MV-4-11 (cell line): ENCODE measurements at places on chromosomes 11 and 22.

GRCh38 chr22:49052023-49052538, 775.6 kb downstream of the BRD1 start:
- no peak for DNase-seq

- peak; percentile 15 for DNase-seq
Observed at GRCh38 chr11:125071435-125071834, 8.3 kb downstream of the SLC37A2 start.

- peak; percentile 85 for DNase-seq
Observed at GRCh38 chr11:18229501-18229900, 7.1 kb downstream of the SAA4 start.

- DNase-seq: no peak
Observed at GRCh38 chr11:28963187-28963586, 855.0 kb downstream of the METTL15 start.

DNA sequence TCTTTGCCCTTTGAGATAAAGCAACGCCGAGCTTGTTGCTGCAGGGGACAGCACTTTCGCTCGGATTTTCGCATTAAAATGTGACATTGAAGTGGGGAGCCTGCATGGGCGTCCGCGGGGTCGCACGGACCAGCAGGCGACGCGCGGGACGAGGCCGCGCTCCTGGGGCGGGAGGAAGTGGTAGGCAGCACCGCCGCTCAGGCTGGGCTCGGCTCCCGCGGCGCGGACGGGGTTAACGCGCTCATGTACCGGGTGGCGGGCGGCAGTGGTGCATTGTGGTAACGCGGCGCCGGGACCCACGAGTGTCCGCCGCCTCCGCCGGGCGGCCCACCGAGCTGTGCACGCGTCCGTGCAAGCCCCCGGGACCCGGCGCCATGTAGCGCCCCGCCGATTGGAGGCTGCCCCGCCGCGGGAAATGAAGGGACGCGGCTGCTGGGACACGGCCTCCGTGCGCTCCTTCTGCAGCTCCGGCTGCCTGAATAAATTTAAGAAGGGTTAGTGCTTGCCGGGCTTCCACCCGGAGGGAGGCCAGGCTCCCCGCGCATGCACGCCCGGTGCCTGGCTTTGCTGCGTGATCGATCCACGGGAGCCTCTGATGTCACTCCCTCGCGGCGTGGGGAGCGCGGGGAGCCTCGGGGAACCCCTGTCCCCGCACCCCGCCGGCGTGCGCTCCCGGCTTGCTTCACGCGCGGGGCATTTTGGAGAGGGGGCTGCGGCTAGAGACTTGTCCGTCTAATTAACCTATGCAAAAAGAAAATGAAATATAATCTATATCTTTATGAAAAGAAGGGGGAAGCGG, 127.7 kb downstream of the OSBP2 start:
- DNase-seq: no peak

DNA sequence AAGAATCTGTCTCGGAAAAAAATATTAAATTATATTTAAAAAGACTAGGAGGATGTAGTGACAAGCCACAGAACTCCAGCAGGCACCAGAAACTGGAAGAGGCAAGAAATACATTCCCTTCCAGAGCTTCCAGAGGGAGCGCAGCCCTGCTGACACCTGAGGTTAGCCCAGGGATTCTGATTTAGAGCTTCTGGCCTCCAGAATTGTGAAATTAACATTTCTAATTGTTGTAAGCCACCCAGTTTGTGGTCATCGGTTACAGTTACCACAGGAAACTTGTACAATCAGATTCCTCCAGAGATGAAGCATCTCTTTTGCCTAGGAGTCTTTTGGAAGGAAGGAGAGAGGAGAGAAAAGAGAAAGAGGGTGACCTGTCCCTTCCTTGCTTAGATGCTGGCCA, 6.4 kb upstream of the UBASH3B start:
- DNase-seq: peak; percentile 62

GRCh38 chr11:14054116-14055107, 91.9 kb downstream of the SPON1 start:
- DNase-seq: no peak

GRCh38 chr22:25030636-25031035, 78.1 kb downstream of the KIAA1671 start:
- no peak for DNase-seq

DNA sequence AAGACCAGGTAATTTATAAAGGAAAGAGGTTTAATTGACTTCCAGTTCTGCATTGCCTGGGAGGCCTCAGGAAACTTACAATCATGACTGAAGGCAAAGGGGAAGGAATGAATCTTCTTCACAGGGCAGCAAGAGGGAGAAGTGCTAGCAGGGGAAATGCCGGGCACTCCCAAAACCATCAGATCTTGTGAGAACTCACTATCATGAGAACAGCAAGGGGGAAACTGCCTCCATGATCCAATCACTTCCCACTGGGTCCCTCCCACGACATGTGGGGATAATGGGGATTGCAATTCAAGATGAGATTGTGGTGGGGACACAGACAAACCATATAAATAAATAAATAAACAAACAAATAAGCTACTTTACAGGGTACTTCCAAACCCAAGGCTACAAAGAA, 28.8 kb upstream of the EXPH5 start:
- DNase-seq: peak; percentile 17

GRCh38 chr22:17429516-17429915, 60.3 kb downstream of the CECR2 start:
- DNase-seq: peak; percentile 75

DNA sequence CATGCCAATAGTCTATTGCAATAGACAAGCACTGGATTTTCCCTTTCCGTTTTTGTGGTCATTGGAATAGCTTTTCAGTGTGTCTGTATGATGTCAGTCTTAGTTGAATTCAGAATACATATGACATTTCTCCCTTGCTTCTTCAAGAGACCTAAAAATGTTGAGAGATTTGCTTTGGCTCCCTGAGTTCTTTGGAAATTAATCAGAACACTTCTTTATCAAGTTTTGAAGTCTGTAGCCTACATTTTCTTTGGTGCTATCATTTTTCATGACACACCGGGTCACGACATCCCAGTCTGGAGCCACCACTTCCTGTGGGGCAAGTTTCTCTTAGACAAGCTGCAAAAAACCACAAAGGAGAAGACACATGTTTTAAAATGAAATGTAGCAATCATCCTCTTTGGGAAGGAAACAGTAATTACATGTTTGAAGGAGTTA, 847.1 kb downstream of the OPCML start:
- DNase-seq: peak; percentile 86

GRCh38 chr11:134761926-134762247, 349.8 kb upstream of the B3GAT1 start:
- no peak for DNase-seq

- DNase-seq: peak; percentile 4
Observed at GRCh38 chr11:80816454-80816847, 1375.6 kb upstream of the TENM4 start.

DNA sequence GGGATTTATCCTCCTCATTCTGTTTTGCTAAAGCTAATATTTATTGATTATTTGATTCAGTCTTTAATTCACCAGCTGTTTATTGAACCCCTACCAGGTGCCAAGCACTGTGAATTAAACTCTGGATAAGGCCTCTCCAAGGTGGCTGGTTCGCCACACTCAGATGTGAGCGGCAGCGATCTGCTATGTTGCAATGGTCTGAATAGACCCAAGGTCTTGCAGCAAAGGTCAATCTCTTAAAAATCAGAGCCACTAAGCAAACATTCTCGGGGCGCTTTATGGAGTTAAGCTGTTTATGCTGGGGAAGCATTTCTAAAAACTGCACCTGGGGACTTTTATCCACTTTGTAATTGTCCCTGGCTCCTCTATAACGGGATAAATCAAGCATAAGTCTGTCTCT, 10.5 kb upstream of the TSPAN18 start:
- DNase-seq: no peak

DNA sequence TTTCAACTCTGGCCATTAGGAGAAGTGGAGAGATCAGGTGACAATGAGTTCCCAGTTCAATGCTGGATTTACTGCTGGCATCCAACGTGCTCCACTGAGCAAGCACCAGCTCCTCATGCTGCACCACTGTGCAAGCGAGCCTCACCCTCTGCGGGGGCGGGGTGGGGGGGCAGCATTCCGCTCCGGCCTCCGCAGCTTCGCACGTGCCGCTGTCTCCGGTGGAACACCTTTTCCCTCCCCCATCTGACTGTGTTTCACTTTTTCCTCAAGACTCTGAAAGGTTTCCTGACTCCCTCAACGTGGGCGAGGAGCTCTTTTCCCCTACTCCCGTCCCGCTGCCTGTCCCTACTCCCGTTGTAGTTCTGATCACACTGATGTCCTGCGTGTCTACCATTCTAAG, 835 bp upstream of the RHOD start:
- no peak for DNase-seq

DNA sequence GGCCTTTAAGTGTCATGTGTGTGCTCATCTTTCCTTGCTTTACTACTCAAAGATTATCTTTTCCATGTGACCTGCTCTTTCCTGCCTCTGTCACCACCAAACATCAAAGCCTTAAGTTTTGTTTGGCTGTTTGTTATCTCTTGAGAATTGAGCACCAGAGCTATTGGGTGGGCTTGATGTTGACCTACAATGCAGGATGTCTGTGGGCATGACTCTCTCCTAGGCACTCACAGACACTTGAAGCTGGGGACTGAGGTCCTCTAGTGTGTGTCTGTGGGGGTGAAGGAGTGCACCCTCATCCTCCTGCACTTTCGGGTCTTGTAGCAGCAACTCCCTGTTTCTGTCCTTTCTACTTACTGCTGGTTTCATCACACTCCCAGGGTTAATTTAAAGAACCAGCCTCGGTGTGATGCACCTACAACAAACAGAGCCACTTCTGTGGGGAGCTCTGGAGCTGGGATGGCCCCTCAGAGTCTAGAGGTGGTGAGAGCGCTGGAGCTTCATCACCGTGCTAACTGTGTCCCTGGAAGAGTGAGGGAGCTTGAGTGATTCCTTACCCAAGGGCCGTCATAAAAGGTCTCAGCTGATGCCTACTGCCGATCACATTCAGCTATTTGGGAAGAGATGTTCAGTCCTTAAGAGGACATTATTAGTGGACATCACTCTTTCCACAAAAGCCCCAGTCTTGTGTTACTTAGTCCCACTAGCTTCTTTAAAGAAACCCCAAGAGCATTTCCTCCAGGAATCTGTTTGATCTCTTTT, 56.3 kb downstream of the LRRC74B start:
- DNase-seq: no peak

- DNase-seq: no peak
Observed at GRCh38 chr11:57324154-57324885, 432 bp downstream of the TNKS1BP1 start.

DNA sequence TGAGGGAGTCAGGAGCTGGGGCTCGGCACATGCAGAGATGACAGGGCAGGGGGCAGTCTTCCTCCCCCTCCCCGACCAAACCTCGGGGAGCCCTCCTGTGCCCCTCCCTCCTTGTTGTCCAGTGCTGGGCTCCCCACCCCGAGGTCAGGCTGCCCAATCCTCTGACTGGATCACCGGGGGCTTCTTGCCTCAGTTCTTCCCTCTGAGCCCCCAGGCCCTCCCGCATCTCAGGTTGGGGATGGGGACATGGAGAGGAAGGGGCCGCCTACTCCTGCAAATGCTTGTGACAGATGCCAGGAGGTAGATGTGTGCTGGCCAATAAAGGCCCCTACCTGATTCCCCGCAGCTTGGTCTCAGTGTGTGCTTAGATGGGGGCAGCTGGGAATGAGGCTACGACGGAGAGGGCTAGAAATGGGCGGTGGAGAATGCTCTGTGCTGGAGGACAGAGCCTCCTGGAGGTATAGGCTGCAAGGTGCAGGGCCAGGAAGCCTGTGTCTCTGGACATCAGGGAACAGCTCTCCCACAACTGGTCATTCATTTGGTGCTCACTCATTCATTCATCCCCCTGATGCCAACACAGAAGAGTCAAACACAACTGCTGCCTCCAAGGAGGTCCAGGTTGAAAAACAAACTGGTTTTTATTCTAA, 8.4 kb downstream of the RHBDD3 start:
- no peak for DNase-seq

GRCh38 chr11:61126256-61126655, 24.0 kb downstream of the CD5 start:
- no peak for DNase-seq

GRCh38 chr11:35845860-35846259, 98.0 kb upstream of the LDLRAD3 start:
- DNase-seq: no peak

DNA sequence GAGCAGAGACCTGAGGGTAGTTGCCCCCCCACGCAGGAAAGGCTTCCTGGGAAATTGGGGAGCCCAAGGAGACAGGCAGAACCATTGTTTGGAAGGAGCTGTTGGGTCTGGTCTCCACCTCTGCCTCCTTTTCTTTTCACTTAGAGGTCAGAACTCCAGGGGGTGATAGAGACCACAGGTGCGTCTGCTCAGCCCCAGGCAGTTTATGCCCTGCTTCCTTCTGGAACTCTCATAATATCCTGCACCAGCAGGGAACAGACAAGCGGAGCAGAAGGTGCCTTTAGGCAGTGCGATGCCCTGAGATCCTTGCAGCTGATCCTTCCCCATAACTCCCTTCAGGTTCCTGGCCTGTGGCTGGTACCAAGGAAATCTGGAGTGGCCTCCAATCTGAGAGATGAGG, 120.2 kb downstream of the NECTIN1 start:
- DNase-seq: no peak

DNA sequence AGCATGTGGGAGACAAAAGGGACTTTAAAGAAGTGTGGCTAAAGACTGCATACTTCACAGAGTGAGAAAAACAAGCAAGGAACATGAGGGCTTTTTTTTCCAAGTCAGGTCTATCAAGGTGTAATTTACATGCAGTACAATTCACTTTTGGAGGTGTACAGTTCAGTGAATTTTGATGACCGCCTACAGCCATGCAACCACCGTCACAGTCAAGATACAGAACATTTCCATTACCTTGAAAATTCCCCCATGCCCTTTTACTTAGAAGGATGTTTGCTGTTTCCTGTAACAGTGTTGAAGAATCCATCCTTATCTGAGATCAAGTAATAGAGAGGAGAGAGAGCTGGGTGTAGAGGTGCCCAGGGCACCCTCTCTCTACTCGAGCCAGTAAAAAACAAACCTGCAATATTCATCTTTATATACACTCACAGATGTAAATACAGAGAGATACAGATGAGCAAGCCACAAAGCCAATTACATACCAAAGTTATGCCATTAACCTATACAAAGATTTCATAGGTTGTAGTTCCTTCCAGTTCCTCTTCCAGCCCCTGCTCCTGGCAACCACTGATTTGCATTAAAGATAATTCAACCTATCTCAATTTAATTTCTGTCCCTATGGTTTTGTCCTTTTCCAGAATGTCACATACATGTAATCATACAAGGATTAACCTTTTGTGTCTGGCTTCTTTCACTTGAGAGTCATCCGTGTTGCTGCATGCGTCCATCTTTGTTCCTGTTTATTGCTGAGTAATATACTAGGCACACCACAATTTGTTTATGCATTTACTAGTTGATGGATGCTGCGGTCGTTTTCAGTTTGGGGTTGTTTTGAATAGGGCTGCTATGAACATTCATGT, 35.0 kb upstream of the RASD2 start:
- DNase-seq: no peak

GRCh38 chr11:71447791-71448256, 369 bp downstream of the DHCR7 start:
- DNase-seq: no peak

GRCh38 chr11:130636722-130637464, 188.4 kb downstream of the ADAMTS15 start:
- peak; percentile 4 for DNase-seq

DNA sequence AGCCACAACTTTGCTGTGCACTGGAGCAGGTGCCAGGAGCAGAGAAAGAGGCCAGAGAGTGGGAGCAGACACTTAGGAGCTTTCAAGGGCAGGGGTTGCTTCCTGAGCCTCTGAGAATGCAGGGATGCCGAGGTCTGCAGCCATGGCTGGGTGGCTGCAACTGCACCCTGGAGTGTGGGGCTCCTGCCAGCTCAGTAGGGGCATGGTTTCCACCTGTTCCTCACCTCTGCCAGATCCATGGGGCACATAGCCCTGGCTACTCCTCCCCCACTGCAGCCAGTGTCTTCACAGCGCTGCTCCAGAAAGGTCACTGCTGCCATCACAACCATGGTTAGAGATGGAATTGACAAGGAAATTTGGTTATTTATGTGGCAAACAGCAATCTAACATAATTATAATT, 404.8 kb downstream of the CNTN5 start:
- DNase-seq: no peak
